Muscle of leg (tissue), 16 donors: ENCODE measurements at places on chromosomes 1 and 21. TPM values are rescaled to one million over a fixed set of nuclear protein-coding genes. Genes with fewer than 3 reads are reported as not detected.

Gene HRNR
- 0.07 TPM for polyA plus RNA-seq

DNA sequence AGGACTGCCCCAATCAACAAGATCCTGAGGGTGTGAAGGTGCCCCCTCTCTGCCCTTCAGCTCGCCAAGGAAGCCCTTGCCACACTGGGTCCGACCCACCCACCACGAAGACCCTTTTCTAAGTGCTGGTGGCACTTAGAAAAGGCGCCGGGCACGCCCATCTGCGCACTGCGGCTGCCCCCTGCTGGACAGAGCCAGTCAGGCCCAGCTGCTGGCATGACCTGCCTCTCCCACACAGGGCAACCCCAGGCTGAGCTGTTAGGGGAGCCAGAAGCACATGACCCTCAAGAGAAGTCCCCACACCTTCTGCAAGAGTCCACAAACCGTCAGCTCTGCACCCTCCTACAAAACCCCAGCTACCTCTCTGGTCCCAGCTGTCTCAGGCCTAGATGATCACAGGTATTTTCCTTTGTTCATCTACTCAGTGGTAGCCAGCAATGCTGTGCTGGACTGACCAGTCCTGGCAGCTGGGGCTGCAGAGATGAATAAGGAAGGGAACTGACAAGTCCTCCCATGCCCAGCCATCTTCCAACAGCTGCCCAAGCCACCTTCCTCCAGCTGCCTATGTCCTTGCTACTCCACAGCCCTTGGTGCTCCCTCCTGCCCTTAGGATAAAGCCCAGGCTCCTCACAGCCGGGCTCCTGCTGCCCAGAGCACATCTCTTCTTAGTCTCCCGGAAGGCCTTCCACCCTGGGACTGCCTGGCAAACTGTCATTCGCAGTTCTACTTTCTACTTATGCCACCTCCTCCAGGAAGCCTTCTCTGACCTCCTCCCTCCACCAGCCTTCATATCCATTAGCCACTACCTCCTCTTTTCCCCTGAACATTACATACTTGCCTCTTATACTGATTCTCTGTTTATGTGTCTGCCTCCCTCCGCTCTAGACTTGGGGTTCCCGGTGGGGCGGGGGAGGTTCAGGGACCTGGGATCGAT is 39.8 kb upstream of the ZC3H12A start:
- peak; percentile 44 for DNase-seq

DNA sequence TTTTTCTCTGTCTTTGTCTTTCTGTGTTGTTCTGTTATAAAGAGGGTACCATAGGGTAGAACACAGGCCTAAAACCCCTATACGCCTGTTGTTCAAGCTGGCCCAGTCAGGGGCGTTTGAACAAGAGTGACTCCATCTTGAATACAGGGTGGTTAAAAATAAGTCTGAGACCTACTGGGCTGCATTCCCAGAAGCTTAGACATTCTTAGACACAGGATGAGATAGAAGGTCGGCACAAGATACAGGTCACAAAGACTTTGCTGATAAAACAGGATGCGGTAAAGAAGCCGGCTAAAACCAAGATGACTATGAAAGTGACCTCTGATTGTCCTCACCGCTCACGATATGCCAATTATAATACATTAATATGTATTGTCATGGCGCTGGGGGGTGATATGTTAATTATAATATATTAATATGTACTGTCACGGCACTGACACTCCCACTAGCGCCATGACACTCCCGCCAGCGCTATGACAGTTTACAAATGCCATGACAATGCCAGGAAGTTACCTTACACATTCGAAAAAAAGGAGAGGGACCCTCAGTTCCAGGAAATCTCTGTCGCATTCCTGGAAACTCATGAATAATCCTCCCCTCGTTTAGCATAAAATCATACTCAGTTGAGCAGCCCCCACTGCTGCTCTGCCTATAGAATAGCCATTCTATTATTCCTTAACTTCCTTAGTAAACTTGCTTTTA is 58.5 kb upstream of the KLHDC7A start:
- no peak for DNase-seq

- DNase-seq, result peak; percentile 98
These were observed 89.1 kb upstream of the USP24 start for GRCh38 chr1:55304229-55304740.

DNA sequence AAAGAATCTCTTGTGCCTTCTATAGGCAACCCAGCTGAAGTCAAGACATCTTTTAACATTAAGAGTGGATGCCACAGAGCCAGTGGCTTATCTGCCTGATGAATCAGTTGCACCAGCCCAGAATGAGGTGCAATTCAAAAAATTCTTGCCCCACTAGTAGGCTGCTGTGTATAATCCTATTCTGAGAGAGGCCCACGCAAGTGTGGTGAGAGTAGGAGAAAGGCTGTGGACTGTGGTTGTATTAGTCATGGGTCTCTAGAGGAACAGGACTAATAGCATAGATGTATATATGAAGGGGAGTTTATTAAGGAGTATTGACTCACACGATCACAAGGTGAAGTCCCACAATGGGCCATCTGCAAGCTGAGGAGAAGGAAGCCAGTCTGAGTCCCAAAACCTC is 216.4 kb downstream of the LTN1 start:
- no peak for DNase-seq

- DNase-seq, result peak; percentile 9
These were observed 19.3 kb downstream of the IARS2 start for GRCh38 chr1:220113136-220113695.

- DNase-seq, result peak; percentile 72
These were observed 48.5 kb downstream of the PIGK start for GRCh38 chr1:77170687-77171086.

Gene ICOSLG
- 10.8 TPM for polyA plus RNA-seq
